ENCODE measurements at places on chromosomes 4 and X.

- DNase-seq = peak; percentile 7
Measured at GRCh38 chr4:151865312-151865711, 104.5 kb upstream of the GATB start.

GRCh38 chr4:91958596-91958995 lies 345.2 kb upstream of the GRID2 start:
- DNase-seq = peak; percentile 43

GRCh38 chr4:42458657-42459056 lies 61.4 kb downstream of the SHISA3 start:
- DNase-seq = no peak

- no peak for DNase-seq
Measured at GRCh38 chr4:107818301-107818910, 6.3 kb upstream of the SGMS2 start.

GRCh38 chr4:130238121-130238520 lies 1142.2 kb downstream of the C4orf33 start:
- DNase-seq = no peak

DNA sequence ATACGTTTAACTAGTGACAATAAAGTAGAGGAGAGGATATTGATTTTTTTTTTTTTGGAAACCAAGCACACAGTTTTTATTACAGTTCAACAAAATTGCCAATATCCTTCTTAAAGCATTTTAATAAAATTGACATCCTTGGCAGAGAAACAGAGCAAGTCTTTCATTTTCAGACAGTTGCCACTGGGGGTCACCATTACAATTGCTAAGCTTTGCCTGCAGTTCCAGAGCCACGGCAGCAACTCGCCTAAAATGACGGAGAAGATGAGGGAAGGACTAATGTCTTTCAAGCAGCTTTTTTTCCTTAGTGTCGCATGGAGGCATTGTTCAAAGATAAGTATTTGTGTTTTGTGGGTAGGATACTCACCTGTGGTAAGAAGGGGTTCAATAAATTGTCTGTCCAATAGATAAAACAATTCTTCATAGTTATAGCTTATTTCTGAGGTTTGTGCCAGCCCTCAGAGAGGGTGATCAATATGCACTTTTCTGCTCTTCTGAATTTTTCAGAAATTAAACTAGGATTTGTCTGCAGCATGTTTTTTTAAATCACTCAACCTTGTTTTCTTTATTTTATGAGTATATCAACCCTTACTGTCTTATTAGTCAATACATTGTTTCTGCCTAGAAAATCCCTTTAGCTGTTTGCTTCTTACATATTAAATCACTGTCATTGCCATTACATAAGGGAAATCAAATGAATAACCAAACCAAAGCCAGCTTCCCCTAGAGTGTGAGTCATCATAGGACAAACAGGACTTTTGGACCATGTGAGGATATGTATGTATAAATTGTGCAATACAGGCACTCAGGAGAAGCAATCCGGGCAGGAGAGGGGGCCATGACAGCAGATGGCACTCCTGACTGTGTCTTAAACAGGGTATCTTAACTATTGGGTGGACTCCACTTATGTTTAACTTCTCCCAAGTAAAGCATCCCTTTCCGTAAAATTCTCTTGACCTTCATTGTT lies 508.1 kb upstream of the ARX start:
- DNase-seq = peak; percentile 67

DNA sequence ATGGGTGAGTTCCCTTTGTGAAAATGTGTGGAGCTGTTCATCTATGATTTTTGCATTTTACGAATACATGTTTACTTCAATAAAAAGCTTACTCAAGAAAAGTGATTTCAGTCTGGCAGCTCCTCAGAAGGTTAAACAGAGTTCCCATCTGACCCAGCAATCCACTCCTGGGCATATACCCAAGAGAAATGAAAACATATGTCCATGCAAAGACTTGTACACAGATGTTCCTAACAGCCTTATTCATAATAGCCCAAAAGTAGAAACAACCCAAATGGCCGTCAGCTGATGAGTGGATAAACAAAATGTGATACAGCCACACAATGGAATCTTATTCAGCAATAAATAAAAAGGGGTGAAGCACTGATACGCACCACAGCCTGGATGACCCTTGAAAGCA lies 20.8 kb downstream of the CLCN4 start:
- no peak for DNase-seq

DNA sequence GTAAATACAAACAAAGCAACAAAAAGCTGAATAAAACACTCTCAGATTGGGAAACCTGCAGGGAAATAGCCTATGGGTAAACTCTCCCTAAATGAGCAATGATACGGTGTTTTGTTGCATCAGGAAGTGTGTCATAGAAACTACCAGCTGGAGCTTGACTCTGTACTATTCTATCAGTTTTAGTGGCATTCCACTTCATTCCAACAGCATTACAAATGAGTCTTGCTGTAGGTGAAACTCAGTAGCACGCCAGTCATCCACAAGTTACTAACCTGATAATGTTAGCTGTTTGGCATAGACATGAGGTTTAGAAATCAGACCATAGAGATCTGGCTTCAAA lies 24.9 kb downstream of the FGFBP1 start:
- DNase-seq = no peak

- DNase-seq = no peak
Measured at GRCh38 chr4:121711263-121712000, 14.7 kb upstream of the ANXA5 start.

DNA sequence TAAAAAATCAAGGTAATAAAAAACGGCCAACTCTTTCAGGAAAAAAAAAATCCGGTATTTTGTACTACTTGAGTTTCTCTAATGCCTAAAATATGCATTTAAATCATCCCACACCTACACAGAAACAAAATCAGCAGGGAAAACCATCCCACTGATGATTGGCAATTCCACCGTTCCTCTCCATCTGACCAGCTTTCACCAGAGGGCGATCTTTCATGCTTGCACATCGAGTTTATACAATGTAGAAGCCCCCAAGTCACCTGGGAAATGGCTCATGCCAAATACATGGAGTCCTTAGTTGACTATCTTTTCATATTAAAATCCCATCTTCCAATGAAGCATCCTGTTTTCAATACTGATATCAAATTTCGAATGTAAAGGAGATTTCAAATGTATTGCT lies 69.2 kb downstream of the PTCHD1 start:
- DNase-seq = no peak

DNA sequence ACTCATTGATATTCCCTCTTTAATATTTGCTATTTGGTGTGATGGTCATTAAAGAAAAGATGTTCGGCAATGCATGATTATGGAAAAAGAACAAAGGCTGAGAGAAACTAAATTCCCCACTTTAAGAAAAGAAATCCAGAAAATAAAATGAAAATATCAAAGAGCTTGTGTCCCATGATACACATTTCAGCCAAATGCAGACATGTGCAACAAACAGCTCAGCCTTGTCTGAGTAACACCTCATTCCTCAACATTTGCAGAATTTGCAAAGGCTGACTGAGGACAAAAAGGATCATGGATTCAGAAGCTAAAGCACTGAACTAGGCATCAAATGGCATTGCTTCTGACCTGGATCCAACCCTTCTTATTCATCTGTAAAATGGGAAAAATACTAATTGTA lies 281.0 kb downstream of the RAB28 start:
- DNase-seq = no peak

DNA sequence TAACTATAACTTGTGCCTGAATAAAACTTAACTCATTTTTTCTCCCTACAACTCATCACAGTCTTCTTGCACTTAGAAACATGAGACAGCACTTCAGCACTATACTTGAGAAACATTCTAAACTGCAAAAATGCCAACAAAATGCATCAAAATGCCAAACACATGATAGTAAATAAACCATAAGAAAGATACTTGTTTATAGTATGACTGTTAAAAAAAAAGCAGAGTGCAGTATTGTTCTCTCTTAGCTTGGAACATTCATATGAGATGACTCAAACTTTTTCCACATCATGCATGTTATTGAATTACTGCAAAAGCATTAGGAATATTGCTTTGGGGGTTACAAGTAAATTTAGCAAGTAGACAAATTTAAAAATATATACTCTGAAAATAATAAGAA lies 135.7 kb upstream of the ANXA10 start:
- no peak for DNase-seq

All from NCI-H2081 (cell line).